AML-193 (cell line): ENCODE measurements at places on chromosomes 2 and 18.

DNA sequence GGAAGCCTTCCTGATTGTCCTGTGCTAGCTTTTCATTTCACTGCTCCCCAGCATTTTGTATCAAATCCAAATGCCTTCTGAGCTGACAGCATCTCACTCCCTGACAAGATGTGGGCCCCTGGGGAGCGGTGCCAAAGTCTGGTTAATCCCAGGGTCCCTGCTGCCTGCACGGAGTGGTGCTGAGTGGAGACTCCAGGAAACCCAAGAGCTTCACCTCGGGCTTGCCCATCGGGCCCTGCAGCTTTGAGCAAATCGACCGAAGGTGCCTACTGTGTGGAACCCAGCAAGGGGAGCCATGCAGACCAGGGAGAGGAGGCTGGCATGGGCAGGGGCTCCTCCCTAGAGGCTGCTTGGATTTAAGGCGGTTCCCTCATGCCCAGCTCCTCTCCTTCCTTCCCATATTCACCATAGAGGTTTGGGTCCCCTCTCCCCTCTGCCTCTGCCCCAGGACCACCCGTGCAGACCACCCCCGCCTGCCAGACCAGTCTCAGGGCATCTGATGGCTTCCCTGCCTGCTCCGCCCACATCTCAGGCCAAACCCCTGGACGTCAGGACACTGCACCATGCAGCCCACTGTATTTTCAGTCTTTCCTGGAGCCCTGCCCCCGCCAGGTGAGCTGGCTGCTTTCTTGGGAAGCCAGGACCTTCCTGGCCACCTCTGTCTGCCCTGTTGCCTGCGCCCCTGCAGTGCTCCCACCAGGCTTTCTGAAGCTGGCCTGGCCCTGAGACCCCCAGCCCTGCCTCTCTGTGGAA, 37.8 kb downstream of the RRM2 start:
- no peak for DNase-seq

DNA sequence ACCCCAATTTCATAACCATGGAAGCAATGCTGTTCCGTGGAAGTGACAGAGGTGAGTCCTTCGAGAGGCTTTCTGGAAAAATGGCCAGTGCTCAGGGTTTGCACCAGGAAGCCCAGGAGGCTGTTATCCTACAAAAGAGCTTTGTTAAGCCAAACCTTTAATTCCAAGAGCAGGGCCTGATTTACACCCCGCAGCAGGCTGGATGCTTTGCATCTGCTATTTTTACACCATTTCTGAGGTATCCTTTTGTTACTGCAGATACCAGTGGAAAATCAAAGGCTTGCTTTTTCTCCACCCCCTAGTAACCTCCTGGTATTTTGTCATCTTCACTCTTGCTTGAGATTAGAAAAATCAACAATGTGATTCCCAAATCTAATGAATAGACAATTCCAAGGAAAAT, 380.6 kb downstream of the SOX11 start:
- no peak for DNase-seq

DNA sequence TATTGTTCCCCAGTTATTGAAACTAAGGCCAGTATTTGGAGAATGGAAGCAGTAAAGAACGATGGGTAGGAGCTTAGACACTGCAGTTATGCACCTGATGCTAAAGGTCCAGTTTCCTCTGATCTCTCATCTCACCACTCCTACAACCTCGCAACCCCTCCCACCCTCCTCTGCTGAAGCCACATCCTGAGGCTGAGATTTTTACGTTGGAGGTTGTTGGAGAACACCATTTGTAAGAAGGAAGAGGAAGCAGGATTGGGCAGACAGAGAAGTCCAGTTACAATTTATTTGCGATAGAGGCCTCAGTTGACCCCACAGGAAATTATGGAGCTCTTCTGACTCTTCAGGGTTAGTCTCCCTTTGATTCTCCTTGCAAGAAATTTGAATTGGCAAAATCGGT, 54.3 kb upstream of the NDUFV2 start:
- DNase-seq: no peak

GRCh38 chr2:893311-893710, 57.3 kb upstream of the SNTG2 start:
- DNase-seq: no peak

DNA sequence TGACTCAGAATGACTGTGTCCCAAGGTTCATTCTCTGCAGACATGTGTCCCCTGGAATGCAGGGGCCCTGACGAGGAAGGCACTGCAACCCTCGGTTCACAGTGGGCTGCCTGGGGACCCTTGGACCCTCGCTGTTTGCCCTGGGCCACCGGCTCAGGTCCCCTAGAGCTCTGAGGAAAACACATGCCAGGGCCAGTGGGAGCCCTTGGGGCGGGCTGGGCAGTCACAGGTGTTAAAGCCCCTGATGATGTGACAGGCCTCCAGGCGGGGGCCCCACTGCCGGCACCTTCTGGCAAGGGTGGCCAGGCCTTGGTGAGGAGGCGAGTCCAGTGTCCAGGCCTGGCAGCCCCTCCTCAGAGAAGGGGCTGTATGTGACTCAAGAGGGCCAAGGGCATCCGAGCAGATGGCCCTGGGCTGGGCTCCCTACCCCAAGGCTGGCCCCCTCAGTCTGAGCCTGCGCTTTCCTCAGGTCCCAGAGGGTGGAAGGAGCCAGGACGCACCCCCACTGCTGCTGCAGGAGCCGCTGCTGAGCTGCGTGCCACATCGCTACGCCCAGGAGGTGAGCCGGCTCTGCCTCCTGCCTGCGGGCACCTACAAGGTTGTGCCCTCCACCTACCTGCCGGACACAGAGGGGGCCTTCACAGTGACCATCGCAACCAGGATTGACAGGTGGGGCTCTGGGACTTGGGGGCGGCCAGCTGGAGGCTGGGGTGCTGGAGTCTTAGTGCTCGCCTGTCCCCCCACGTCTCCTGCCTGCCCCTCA, 11.1 kb downstream of the CAPN10 start:
- no peak for DNase-seq
